Stomach (tissue), 19 donors: ENCODE measurements at places on chromosomes 11 and 22.

GRCh38 chr11:66906061-66906733 is 49.3 kb downstream of the LRFN4 start:
- peak; percentile 78 for DNase-seq

- DNase-seq: no peak
Observed at GRCh38 chr11:111840143-111840542, 31.2 kb downstream of the ALG9 start.

GRCh38 chr11:5700421-5701054 is 10.9 kb downstream of the TRIM22 start:
- DNase-seq: no peak

DNA sequence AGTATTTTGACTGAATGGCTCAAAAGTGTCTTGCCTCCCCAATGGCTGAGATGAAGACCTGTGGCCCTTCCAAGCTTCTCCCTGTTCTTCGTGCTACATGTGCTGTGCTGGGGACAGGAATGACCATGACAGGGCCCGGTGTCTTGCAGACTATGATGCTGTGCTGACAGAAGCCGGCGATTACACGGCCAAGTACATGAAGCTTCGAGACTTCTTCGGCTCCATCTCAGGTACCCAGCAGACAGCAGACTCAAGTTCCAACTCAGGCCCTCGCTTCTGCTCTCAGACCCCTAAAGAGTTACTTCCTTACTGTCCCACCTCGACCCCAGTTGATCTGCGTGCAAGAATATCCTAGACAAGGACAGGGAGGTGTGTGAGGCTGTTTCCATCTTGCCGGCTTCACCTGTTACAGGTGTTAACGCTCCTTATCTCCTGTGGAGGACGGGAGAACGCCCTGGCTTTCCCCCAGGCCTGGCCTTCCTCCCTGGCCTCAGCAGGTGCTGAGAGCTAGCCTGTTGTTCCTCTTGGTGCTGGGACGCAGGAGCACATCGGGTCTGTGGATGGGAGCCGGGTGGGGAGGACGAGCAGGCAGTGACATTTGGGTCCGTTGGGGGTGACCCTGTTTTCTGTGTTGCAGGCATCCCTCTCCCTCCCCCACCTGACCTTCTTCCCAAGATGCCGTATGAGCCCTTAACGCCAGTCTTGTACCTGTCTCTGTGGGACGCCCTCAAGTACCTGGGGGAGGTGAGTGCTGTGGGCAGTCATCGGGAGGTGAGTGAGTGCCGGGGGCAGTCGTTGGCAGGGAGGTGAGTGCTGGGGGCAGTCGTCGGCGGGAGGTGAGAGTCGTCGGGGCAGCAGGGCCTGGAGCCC is 38.1 kb downstream of the GLB1L2 start:
- DNase-seq: no peak

GRCh38 chr22:44012162-44012561 is 11.9 kb upstream of the PARVB start:
- DNase-seq: no peak

DNA sequence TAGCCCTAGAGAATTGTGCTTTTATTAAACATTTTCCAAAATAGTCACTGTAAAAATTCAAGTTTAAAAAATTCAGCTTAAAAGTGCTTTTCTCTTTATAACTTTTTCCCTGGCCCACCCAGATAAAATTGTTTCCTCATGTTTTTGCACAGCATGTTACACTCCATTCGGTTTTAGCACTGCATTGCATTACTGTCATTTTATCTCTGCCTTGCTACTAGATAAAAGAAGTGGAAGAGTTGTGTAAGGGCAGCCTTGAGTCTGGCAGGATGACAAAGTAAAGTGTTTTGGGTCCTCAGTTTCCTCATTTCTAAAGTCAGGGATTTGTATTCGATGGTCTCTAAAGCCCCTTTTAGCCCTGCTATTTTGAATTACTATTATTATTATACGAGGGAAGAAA is 99.8 kb downstream of the ATM start:
- DNase-seq: no peak

DNA sequence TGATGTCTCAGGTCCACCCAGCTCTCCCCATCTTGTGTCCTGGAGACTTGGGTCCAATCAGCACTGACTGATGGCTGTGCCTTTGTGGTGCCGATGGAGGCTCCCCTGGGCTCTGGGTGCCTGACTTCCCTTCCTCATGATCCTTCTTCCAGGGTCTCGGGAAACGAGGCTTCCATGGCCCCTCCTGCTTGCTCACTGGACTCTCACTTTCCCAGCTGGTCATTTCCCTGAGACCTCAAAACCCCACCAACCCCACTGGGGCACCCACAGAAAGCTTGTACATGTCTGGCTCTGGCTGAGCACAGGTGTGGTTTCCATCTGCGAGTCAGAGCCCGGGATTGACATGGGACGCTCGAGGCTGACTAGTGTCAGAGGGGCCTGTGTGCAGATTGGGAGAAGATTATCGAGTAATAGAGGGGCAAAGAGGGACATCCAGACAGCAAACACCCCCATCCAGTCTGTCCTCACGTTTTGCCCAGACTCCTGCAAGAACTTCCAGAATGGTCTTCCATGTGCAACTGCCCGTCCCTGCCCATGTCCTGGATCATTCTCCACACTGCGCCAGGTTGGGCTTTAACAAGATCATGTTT is 15.1 kb downstream of the APOL1 start:
- peak; percentile 17 for DNase-seq

- DNase-seq: no peak
Observed at GRCh38 chr11:110966131-110966530, 253.9 kb upstream of the ARHGAP20 start.

DNA sequence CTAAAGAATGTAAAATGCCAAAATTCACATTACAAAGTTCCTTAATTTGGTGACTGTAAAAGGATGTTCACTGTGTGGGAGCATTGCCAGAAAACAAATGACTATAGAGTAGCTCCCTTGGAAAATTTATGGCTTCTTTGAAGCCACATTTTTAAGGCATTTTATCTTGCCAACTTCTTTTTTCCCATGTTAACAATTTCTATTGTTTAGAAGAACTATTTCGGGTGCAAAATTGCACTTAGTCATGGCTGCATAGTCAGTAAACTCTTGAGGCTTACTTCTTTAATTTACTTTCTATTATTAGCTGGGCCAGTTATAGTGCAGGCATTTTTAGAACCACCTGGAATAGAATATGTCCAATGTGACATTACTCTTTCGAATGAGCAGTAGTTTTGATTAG is 515.3 kb downstream of the JRKL start:
- DNase-seq: peak; percentile 1

GRCh38 chr11:9273376-9274336 is 8.5 kb upstream of the DENND5A start:
- DNase-seq: no peak

DNA sequence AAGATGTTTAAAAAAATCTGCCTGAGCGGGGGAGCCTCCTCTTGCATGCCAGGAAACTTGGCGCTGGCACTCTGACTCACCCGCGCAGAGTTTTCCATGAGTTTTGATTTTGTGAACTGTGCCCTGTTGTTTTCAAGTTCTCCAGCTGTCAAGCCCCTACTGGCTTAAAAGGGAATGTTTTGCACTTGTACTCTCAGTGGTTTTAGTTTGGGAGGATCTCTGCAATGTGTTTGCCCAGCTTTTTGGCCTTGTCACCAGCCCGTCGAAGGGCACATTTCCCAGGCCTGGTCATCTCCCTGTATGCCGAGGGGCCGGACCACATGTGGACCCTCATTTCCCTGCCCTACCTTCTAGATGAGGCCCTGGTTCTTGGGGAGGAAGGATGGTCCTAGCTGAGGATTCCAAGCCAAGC is 12.2 kb downstream of the MRGPRF start:
- no peak for DNase-seq

DNA sequence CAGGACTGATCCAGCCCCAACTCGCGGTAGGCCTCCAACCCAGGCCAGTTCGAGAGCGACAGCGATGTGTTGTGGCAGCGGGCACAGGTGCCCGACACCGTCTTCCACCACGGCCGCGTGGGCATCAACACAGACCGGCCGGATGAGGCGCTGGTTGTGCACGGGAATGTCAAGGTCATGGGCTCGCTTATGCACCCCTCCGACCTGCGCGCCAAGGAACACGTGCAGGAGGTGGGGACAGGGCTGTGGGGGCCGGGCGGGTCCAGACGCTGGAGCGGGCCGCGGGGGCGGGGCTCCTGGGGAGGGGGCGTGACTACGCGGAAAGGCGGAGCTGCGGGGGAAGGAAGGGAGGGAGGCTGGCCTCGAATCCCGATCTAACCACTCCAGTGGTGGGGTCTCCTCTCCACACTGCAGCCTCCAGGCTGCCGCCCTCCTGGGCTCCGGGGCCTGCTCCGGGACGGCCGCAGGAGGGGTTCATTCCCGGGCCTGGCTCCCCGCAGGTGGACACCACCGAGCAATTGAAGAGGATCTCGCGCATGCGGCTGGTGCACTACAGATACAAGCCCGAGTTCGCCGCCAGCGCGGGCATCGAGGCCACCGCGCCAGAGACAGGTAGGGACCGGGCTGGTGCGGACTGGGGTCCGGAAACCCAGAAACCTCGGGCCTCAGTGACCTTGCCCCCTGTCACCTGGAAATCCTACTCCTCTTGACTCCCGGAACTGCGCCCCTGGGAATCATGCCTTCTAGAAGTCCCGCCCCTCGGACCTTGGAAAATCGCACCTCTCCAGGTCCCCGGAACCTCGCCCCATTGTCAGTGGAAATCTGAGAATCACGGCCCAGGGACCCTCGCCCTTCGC is 14.9 kb downstream of the TMEM258 start:
- DNase-seq: peak; percentile 86

DNA sequence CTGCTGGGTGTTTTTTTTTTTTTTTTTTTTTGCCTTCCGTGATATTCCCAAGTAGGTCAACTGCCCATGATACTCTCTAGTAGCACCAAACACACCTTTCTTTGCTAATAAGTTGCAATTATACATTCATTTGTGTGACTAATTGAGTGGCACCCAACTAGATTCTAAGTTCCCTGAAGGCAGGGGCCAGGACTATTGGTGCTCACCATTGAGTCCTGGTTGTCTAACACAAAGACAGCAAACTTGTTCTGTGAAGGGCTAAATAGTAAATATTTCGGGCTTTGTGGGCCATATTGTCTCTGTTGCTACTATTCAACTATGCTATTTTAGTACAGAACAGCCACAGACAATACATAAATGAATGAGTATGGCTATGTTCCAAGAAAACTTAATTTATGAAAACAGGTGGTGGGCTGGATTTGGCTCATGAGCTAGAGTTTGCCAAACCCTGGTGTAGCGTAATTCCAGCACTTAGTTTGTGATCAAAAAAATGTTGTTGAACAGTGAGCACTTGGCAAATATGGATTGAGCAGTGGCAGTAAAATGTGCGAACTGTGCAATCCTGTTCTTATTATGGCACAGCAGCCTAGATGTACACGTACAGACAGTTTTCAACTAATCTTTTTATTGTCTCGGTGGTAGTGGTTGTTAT is 11.3 kb downstream of the ENDOD1 start:
- DNase-seq: no peak

GRCh38 chr11:86632499-86633269 is 39.7 kb downstream of the ME3 start:
- no peak for DNase-seq

GRCh38 chr11:14444441-14445189 is 55.0 kb downstream of the COPB1 start:
- no peak for DNase-seq

- DNase-seq: peak; percentile 13
Observed at GRCh38 chr22:36587289-36588154, 58.6 kb upstream of the EIF3D start.

DNA sequence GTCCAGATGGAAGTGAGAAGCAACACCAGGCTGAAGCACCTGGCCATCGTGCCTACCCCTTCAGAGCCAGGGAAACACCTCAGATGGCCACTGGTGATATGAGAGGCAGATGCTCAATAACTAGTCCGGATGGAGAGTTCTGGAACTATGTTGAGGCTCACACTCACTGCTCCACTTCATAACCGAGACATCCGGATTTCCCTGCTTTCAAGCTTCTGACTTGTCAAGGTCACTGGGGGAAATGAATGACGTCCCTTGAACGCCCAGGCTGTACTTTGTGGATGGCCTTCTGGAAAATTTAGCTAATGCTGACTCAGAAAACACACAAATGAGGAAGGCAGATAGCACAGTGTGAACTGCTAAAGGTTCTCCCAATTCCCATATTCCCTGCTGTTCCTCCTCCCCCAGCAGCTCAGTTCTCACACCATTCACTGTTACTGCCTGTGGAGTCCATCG is at the start of gene LYVE1:
Gene LYVE1 (minus strand): TSS at position 180 of the 456 bp plus-strand sequence. CDS start 133 bp downstream, at position 47.
- DNase-seq: no peak

- DNase-seq: no peak
Observed at GRCh38 chr22:28464127-28464526, 215.5 kb downstream of the TTC28 start.

DNA sequence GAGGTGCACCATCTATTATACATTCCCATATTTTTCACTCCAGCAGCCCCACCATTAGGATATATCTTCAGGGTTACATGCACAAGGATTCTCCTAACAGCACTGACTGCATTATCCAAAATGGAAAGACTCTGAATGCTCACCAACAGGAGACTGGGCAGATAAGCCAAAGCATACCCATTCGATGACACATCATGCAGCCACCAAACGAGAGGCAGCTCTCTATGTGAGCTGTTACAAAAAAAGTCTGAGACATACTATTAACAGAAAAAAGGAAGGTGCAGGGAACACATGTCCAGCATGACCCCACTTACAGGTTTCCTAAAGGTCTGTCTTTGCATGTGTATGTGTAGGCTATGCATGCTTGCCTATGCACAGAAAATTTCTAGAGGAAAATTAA is 12.4 kb upstream of the SERPIND1 start:
- DNase-seq: no peak

GRCh38 chr11:2460540-2461252 is 15.9 kb downstream of the KCNQ1 start:
- no peak for DNase-seq

GRCh38 chr11:10611979-10612862 is 43.8 kb upstream of the LYVE1 start:
- DNase-seq: no peak

GRCh38 chr11:109963101-109963500 is 130.1 kb upstream of the ZC3H12C start:
- DNase-seq: no peak

- DNase-seq: no peak
Observed at GRCh38 chr22:36606114-36606513, 77.1 kb upstream of the EIF3D start.

DNA sequence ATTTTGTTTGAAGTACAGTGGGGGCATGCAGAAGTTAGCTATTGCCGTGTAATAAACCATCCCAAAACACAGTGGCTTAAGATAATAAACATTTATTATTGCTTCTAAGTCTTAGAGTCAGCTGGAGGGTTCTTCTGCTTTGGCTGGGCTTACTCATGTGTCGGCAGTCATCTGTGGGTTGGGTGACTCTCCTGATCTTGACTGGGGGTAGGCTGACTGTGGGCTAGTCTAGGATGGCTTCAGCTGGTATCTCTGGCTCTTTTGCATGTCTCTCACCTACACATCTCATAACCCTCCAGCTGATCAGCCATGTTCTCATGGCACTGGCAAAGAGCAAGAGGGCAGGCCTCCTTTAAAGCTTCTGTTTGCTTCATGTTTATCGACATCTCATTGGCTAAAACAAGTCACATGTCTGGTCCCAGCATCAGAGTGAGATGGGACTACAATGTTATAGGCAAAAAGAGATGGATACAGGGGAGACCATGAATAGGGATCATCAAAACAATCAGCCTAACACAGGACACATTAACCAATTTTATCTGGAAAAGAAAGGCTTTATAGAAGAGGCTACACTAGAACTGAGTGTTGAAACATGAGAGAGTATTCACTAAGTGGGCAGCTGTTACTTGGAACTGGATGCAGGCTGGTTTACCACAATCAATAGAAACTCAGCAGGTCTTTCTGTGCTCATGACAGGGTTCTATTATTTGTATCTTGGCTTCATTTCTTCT is 5.1 kb downstream of the LRRC51 start:
- no peak for DNase-seq
